Kidney glomerular epithelial cell (primary cell): ENCODE measurements at places on chromosomes 3 and 15.

DNA sequence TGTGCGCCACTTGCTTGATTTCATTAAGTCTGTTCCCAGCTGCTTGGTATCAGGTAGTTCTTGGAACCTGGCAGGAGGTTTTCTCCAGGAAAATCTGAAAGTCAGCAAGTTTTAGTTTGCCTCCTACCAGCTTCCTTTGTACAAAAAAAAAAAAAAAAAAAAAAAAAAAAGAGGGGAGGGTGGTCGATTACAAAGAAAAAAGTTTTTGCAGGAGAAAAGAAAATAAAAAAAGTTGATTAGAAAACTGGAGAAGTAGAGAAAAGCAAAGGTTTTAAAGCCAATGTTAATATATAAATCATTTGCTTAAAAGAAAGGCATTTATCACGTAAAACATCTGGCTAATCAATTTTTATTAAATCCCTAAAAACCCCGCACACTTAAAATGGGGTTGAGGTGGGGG lies 5.9 kb downstream of the EPHA3 start:
- DNase-seq: no peak

- DNase-seq: no peak
Observed at GRCh38 chr3:4595710-4596113, 102.6 kb downstream of the ITPR1 start.

DNA sequence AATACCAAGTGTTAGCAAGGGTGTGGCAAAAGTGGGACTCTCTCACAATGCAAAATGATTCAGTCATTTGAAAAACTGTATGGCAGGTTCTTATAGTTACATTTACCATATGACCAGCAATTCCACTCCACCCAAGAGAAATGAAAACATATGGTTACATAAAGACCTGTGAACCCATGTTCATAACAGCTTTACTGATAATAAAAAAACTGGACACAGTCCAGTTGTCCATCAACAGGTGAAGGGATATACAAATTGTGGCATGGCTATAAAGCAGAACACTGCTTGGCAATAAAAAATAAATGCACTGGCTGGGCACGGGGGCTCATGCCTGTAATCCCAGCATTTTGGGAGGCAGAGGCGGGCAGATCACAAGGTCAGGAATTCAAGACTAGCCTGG lies 30.8 kb downstream of the RAD18 start:
- no peak for DNase-seq

DNA sequence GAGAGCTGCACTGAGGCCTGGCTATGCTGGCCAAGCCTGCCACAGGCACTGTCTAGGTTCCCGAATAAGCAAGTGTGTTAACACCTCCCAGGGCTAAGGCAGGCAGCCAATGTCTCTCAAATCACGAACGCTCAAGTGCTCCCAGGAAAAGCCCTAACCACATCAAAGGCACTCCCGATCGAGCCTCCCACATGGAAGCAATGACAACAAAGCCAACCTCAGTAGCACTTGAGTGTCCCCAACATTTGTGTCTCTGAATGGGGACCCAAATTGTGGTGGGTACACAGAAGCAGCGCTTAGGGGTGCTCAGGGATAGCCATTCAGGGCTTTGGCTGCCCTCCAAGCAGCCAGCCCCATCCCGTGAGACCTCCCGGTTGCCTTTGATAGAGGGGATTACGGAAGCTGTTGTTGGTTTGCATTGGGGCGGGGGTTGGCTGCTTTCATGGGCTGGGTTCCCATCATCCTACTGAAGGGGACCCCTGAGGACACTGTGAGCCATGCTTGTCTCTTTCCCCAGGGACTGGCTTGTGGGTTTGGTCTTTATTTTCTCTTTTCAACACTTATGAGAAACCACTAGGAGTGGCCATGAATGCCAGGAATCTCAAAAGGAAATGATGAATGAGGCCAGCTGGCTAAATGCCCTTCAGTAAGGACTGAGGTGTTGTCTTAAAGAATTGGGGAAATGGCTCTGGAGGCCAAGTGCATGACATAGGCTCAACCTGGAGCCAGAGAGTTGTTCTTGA lies 234.1 kb upstream of the FEZF2 start:
- DNase-seq: no peak

GRCh38 chr15:40065166-40065565 lies 26.2 kb upstream of the SRP14 start:
- DNase-seq: no peak

- no peak for DNase-seq
Observed at GRCh38 chr3:20051123-20051806, 11.0 kb downstream of the KAT2B start.

DNA sequence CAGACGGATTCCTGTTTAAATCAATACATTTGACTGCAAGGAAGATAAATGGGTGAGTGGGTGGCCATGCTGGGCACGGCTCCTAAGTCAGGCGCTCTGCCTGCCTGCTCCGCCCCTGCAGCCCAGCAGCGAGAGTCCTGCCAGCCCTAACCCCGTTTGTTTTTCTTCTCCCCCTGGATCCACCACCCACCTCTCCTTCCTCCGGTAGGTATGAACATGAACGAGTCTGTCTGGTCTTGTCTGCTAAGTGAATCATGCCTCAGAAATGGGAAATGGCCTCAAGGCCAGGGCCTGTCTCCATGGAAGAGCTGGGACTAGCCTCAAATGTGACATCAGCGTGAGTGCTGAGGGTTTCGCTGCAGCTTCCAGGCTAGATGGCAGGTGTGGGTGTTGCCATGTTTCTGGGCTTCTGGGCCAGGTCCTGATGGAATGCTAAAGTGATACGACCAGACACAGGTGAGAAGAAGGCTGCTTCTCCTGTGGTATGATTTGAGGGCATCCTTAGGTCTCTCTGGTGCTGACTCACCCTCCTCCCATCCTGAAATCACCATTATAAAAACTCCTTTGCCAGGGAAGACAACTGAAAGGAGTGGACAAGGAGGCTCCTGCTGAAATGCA lies 5.6 kb upstream of the FEM1B start:
- DNase-seq: peak; percentile 95

DNA sequence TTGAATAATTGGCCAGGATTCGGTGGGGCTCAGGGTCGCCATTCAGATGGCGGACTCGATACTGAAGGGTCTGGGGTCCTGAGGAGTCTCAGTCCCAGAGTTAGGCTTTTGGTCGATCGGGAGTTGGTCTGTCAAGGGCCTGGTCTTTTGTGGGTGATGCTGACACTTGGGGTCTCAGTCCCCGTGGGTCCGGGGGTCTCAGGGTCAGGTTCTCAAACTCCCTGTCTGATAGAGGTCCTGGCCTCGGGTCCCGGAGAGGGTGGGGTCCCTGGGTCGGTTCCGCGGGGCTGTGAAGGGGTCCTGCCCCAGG lies 467 bp downstream of the NCKIPSD start:
- DNase-seq: no peak

- no peak for DNase-seq
Observed at GRCh38 chr15:31021067-31021665, 29.7 kb upstream of the MTMR10 start.

GRCh38 chr3:105353485-105354161 lies 13.1 kb upstream of the ALCAM start:
- peak; percentile 38 for DNase-seq
